ENCODE measurements at places on chromosomes 2 and 18.

DNA sequence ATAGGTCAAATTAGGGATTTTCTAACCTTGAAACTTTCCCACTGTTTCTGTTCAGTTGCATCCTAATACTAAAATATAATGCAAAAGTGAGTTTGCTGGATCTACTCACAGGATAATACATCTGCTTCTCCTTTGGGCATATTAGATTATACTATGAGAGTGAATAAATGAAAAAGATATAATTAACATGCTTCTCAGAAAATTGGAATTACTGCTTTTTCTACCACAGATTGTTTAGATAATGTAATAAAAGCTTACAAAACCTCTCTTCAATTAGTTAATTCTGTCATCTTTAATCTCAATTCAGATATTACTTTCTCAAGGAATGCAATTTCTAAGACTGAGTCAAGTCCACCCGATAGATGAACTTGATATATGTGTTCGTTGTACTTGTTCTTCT, 1077.2 kb upstream of the CDH2 start:
- DNase-seq = no peak

- no peak for DNase-seq
Measured at GRCh38 chr2:143965493-143966164, 554.3 kb downstream of the ZEB2 start.

DNA sequence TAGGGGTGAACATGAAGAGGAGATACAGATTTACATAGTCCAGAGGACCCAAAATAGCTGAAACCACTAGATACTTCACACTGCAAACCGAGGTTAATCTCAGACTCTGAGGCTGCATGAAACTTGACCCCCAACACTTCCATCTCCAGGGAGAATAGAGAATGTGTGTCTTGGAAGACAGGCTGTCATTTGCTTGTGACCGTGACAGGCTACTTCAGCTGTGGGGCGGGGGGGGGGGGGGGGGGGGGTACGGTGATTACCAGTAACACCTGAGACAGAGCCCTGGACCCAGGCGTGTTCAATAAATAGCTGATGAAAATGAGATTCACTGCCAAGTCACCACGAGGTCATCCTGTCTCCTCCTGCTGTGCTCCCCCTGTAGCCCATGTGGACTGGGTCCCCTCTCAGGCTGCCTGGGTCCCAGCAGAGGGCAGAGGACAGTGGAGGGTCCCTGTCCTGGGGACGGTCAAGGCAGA, 5.7 kb upstream of the KLHL29 start:
- no peak for DNase-seq

DNA sequence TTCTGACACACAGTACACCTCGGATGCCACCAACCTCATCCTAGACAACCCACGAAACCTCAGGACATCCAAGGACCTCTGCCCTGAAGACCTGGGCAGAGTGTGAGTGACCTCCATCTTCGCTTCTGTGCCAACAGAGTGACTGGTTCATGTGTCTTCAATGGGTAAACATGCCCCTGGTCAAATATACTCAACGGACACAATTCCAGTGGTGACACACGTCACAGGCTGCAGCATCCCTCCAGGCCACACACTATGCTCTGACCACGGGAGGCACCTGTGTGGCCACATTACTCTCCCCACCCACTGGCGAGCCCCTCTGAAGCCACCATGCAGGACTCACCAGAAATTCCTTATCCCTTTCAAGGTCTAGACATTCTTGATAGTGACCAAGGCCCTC, 85.2 kb downstream of the GALR1 start:
- no peak for DNase-seq

DNA sequence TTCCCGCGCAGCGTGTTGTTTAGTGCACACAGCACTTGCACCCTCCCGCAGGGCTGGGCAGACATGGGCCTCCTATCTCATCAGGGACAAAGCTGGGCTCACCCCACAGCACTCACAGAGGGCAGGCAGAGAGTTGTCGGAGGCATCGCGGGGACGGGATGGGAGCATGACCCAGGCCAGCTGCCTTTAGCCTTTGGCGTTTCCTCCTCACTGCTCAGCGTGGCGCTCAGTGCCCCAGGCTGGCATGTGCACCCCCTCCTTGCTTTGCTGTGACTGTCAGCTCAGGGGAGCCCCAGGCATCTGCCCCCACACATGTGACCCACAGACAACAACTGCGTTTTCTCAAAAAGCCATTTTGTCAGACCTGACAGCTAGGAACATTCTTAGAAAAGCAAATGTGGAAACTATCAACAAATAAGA, 101.1 kb downstream of the RNF144A start:
- DNase-seq = no peak

DNA sequence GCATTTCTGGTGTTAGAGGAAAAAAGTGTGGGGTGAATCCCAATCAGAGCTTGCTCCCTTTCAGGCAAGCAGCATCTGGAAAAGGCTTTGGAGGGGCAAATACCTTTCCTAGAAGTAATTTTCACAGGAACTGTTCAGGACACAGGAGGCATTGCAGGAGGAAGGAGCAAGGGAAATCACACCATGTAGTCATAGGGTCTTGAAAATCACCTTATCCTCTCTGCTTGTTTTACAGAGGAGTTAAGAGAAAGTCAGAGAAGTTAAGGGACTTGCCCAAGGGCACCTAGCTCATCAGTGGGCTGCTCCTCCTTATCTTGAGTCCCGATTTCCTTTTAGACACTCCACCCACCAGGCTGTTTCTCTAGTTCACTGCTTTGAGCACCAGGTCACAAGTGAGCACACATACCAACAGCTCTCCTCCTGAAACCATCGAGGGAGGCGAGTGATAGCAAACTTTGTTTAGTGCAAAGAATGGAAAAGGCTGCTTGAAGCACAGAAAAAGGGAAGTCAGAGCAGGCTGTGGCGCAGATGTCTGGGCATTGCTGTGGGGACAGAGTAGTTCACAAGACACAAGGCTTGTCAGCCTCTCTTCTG, 89.2 kb upstream of the CXCR4 start:
- DNase-seq = no peak

DNA sequence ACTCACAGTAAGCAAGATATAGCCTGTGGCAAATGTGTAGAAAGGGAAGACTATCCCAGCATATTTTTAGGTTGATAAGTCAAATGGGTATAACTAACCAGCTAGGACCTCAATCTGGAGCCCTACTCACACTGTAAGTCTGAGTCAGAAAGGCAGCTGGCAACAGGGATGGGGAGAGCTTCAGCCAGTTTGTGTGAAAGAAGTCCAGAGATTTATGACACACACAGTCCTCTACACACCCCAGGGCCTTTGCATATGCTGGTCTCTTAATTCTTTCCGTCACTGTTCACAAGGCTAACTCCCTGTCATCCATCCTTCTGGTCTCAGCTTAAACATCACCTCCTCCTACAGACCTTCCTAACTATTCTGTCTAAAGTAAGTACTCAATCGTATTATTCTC, 5.9 kb upstream of the TCF4 start:
- DNase-seq = no peak

GRCh38 chr18:8556424-8556823, 52.8 kb upstream of the RAB12 start:
- DNase-seq = no peak

DNA sequence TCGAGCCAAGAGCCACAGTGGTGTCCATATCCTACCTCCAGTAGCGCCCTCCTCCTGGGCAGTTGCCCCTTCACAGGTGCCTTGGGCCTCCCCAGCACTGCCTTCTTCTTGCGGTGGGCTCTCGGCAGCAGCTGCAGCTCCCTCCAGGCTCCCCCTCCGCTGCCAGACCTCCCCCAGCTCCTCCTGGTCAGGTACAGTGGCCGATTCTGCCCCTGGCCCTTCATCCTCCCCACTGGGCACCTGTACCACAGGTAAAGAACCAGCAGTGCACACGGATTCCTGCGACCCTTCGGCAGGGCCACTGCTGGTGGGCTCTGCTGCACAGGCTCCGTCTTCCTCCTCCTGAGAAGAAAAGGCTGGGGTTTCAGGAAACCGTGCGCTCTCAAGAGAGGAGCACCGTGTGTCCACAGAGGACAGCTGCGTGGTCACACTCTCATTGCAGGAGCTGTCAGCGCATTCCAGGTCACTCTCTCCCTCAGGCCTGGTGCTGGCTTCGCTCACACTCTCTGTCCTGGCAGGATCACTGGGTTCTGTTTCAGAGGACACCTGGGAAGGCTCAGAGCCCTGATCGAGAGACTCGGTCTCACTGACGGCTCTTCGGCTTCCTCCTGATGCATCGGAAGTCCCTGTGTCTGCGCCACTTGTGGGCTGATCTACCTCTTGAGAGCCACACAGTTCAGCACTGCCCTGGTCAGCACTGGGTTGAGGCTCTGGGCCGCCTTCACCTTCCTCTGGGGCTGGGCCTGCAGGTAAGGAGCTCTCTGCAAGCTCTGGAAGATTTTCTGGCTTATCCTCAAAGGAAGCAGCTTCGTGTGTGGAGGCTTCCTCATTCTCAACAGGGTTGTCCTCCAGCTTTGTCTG, 147.4 kb upstream of the STK17B start:
- no peak for DNase-seq

DNA sequence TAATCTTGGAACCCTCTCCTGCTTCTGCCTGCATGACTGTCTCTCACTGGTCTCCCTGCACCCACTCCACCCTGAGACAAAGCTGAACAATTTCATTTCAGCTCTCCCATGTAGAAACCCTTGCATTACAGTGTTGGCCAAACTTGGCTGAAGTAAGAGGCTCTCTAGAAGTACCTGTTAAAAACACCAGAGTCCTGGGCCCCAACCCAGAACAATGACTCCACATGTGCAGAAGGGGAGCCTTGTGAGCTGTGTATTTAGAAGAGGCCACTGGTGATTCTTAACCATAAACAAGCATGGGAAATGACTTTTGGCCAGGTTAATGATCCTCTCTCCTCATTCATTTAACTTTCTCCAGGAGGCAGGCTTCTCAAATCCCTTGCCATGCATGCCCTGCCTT, 254.8 kb downstream of the SETBP1 start:
- DNase-seq = no peak

GRCh38 chr18:37055137-37055802, 226.3 kb downstream of the KIAA1328 start:
- no peak for DNase-seq

- DNase-seq = no peak
Measured at GRCh38 chr2:124081154-124081716, 56.1 kb downstream of the CNTNAP5 start.

- no peak for DNase-seq
Measured at GRCh38 chr2:112757265-112757664, 7.1 kb downstream of the CKAP2L start.

- DNase-seq = no peak
Measured at GRCh38 chr18:76274468-76275289, 220.4 kb downstream of the ZNF516 start.

- no peak for DNase-seq
Measured at GRCh38 chr2:204775766-204776165, 230.5 kb downstream of the PARD3B start.

- no peak for DNase-seq
Measured at GRCh38 chr18:3248062-3248657, 559 bp downstream of the MYL12A start.

GRCh38 chr2:165575044-165575615, 105.6 kb downstream of the CSRNP3 start:
- no peak for DNase-seq

DNA sequence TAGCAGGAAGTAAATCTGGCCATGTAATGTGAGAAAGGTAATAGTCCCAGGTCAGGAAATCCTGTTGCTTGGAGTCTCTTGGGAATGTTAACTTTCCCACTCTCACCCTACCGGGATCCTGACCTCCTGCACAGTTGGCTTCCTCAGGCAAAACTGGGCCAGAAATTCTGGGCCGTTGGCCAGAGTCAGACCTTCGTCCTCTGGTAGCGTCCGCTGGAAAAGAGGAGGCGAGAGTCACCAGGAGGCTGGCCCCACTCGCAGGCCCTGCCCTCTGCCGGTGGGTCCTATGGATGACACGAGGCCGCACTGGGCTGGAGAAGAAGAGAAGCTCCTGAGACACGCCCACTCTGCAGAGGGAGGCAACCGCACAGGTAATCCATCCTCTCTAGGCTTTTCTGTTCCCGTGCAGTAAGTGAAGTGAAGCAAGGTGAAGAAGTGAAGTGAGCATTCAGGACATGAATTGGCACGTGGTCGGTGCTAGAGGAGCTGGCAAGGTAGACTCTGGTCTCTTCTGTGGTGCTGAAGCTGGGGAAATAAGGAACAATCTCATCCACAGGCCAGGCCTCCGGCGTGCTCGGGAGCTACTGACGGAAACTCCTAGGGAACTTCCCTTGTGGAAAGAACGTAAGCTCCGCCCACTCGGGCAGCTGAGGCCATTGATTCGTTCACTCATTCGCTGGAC, 182.7 kb upstream of the GLI2 start:
- DNase-seq = no peak

GRCh38 chr2:178320011-178320585, 125.8 kb downstream of the OSBPL6 start:
- DNase-seq = no peak

GRCh38 chr2:47321006-47321405, 82.0 kb upstream of the MSH2 start:
- no peak for DNase-seq

DNA sequence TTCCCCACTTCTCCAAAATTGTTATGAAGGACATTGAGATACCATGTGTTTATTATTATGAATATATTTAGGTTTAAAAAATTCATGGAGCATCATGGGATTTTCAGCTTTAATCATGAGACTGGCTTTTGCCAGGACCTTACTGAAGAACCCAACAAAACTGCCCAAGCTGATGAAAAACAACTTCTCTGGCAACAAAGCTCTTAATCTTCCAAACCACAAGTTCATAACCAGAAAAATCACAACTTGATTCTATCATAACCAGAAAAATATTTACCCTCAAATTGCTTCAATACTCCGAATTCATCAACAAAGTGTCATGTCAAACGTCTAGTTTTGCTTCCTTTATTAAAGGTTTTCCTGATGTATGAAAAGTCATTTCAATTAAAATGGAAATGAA, 971.8 kb upstream of the ACVR2A start:
- DNase-seq = no peak

- no peak for DNase-seq
Measured at GRCh38 chr2:10430886-10431622, 17.1 kb downstream of the ODC1 start.

DNA sequence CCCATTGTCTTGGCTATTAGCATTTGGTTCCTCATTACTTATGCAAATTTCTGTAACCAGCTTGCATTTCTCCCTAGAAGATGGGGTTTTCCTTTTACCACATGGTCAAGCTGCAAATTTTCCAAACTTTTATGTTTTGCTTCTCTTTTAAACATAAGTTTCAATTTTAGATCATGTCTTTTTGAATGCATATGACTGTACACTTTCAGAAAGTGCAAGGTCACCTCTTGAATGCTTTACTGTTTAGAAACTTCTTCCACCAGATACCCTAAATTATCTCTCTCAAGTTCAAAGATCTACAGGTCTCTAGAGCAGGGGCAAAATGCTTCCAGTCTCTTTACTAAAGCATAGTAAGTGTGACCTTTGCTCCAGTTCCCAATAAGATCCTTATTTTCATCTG, 837.6 kb upstream of the NXPH2 start:
- DNase-seq = no peak

Measured in activated CD8-positive, alpha-beta memory T cell treated with anti-CD3 and anti-CD28 coated beads for 1 hour (primary cell).